ENCODE measurements at places on chromosomes 11 and 22.

DNA sequence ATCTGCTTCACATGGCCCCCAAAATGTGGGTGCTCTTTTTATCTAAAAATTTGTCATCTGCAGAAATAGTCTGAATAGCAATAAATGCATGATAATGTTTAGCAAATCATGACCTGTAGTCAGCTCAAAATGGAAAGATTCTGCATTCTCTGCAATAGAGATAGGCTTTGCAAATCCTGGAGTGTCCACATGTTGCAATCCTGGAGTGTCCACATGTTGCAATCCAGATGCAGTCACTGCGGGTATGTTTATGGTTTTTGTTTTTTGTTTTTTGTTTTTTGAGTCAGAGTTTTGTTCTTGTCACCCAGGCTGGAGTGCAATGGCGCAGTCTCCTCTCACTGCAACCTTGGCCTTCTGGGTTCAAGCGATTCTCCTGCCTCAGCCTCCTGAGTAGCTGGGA lies 20.2 kb upstream of the LRRC32 start:
- DNase-seq = no peak

DNA sequence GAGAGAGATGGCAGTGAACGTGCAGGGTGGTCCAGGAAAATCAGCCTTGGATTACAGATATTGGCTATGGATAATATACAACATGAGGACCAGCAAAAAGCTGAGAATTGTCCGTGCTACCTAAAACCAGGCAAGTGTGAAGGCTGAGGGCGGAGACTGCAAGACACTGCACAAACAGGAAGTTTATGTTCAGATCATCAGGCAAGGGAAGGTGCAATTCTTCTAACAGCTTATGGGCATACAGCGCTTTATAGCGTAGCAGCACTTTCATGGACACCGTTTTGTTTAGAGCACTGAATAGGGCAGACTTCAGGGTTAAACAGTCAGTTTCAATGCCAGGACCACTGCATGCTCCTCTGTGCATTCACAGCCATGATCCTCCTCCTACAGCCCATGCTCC lies 93.1 kb upstream of the TMEM45B start:
- DNase-seq = no peak

- no peak for DNase-seq
These were observed 1.2 kb downstream of the ACRV1 start for GRCh38 chr11:125679397-125679796.

DNA sequence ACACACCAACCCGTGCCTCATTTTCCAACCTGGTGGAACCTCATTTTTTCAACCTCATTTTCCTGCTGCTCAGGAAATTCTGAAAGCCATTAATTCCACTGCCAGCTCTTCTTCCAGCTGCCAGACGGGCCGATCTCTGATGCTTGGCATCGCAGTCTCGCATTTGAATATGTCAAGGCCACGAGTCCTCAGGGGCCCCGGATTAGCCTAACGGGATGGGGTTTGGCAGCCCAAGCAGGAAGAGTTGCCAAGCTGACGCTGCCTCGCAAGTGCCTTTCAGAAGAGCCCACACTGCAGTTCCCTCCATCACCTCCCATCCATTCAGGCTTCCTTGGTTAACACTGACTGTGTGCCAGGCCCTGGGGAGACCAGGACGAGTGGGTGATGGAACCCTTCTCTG lies 8.7 kb downstream of the RASD2 start:
- DNase-seq = no peak

DNA sequence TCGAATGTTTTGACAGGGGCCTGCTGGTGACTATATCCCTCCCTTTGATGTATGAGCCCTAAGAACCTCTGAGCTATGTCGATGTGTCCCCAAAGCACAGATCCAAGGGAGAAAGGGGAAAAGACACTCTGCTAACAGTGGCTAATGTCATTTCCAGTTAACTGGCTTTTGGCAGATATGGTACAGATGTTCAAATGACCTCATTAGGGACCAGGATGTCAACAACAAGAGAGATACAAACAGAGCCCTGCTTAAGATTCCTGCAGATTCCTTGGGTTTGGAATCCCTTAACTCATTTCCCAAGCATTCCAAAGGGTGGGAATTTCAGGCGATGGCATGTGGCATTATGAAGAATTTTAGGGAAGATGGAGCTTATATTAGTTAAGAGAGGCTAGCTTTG lies 517.3 kb downstream of the SOX6 start:
- DNase-seq = no peak

DNA sequence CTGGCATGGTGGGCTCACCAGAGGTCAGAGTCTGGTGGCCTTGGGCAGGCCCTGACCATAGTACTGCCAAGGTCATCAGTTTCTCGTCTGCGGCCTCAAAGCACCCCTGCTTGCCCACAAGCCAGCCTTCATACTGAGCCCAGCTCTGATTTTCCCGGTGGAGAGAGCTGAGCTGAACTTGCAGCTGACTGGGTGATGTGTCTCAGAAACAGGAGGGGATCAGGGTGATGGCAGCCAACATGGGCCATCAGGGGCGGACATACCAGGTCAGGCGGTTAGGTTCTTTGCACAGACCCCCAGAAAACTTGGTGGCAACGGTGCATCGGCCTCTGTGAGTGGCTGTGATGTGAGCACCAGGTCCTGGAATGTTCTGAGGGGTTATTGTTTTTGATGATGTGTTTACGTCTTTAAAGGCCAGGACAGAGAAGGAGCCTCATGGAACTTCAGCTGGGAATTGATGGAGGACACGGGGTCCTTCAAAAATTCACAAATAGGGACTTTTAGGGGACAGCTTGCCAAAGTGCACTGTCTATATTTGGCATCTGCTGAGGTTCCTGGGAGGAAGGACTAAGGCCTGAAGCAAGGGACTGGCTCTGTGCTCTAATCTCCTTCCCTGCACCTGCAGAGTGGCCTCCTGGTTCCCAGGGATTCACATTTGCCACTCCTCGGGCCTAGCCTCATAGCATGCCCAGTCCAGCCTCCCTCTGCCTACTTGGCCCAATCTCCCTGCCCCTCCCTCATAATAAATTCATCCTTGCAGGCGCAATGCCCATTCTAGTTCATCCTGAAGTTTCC lies 131.2 kb downstream of the OSBP2 start:
- no peak for DNase-seq

- DNase-seq = no peak
These were observed 38.2 kb downstream of the RNF141 start for GRCh38 chr11:10502770-10503169.

GRCh38 chr11:70597006-70597555 lies 198.8 kb downstream of the CTTN start:
- no peak for DNase-seq

GRCh38 chr22:30195245-30196140 lies 51.1 kb downstream of the LIF start:
- DNase-seq = no peak

DNA sequence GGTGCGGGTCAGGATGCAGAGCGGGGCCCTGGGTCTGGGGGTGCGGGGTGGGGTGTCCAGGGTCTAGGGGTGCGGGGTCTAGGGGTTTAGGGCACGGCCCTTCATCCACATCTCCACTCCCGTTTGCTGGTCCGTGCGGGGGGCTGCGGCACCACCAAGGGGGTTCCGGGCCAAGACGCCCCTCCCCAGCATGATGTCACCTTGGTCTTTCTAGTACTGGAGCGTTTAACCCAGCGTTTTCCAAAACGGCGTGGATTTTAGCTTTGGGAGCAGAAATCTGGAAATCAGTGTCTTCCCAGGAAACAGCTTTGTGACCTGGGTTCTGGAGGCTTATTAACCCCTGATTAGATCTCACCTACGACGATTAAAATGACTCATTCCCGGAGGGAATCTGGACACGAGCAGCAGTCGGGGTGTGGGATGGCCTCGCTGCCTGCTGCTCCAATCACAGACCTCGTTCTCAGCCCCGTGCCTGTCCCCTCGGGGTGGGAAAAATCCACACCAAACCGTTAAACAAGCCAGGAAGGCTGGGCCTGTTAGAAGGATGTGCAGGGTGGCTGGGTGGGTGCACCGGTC lies 759 bp downstream of the AP2A2 start:
- no peak for DNase-seq

GRCh38 chr22:20568502-20569058 lies 61.2 kb downstream of the MED15 start:
- DNase-seq = no peak

- DNase-seq = no peak
These were observed 40.3 kb upstream of the CADM1 start for GRCh38 chr11:115544422-115544948.

- DNase-seq = no peak
These were observed 22.9 kb downstream of the UQCR10 start for GRCh38 chr22:29790061-29790460.

DNA sequence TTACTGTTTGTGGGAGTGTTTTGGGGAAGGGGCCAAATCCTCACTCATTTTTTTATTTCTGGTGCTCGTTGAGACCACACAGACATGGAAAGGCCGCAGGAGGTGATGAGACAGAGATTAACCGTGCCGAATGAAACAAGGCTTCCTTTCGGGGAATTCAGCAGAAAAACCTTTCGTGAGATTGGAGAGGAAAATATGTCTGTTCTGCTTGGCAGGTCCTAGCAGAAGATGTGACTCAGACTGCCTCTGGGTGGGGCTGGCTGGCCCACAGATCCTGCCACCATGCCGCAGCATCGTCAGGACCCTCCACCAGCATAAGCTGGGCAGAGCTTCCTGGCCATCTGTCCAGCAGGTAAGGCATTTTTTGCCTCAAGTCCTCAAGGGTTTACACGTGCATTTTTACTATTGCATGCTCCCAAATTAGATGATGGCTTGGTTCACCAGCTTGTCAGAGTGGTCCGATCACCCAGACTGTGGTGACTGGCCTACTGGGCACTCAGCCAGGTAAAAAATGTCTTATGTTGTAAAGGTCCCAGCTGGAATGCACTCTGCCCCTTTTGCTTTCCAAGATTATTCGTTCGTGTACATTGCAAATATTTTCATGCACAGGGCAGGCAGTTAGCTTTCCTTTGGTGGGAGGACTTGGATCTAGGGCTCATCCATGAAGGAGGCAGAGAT lies 1.5 kb downstream of the DDB2 start:
- peak; percentile 27 for DNase-seq

- DNase-seq = no peak
These were observed 6.8 kb upstream of the ACY3 start for GRCh38 chr11:67657300-67657699.

DNA sequence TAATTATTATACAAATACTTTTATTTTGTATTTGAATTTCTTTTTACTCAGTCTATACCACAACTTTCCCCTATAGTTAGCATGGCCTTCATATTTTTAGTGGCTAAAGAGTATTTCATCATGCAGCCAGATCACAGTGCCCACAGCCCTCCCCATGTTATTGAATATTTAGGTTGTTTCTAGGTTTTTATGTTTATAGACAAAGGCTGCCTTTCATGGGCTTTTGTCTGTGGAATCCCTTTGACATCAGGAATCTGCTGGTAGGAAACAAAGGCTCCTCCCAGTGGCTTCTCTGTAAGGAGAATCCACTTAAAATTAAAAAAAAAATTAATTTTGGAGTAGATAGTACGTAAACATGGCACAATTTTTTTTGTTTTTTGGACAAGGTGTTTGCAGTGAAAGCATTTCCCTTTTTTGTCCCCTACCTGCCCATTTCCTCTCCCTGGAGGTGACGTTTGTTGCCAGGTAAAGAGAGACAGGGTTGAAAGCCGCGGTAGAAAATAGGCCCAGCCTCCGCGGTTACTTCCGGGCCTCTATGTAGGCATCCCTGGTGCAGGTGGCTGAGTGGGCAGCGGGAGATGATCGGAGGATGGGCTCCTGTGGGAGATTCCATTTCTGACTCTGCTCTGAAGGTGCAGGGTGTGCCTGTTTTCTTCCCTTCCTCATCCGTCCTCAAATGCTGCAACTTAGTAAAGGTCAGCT lies 82.2 kb upstream of the OR4B1 start:
- no peak for DNase-seq

DNA sequence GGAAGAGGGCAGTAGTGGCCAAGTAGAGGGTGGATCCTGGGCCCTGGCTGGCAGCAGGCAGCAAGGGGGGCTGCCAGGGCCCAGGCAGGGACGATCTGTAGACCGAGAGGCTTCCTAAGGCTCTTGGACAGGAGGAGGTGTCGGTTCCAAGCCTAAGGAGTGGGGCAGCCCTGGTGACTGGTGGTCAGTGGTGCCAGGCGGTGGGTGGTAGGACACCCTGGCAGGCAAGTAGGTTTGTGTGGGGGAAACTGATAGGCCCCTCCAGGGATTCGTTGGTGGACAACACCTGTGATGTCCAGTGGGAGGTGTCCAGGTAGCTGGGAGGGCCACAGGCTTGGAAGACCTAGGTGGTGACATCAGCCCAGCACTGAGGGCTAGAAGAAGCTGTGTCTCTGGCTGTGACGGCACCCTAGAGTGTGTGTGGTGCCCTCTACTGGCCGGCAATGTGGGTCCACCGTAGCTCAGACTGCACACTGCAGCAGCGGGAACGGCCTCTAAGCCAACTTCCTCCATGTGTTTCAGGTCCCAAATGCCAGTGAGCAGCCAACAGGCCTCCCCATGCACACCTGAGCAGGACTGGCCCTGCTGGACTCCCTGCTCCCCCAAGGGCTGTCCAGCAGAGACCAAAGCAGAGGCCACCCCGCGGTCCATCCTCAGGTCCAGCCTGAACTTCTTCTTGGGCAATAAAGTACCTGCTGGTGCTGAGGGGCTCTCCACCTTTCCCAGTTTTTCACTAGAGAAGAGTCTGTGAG lies 9.4 kb upstream of the SAMM50 start:
- DNase-seq = peak; percentile 37

DNA sequence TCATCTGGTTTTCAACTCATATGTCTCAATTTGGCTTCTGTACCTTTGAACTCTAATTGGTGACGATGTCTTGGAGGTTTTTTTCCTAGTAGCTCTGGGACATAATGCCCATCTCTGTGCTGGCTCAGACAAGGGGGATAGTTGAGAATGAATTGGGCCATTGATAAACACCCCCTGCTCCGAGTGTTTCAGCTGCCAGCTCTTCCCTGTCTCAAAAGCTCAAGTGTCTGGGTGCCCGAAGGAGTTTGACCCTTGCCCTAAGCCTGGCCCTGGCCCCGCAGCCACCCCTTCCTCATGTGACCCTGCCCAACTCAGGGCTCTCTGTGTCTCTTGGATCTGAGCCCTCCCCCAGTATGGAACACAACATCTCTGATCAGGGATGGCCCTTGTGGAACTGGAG lies 3.0 kb downstream of the INSC start:
- no peak for DNase-seq

DNA sequence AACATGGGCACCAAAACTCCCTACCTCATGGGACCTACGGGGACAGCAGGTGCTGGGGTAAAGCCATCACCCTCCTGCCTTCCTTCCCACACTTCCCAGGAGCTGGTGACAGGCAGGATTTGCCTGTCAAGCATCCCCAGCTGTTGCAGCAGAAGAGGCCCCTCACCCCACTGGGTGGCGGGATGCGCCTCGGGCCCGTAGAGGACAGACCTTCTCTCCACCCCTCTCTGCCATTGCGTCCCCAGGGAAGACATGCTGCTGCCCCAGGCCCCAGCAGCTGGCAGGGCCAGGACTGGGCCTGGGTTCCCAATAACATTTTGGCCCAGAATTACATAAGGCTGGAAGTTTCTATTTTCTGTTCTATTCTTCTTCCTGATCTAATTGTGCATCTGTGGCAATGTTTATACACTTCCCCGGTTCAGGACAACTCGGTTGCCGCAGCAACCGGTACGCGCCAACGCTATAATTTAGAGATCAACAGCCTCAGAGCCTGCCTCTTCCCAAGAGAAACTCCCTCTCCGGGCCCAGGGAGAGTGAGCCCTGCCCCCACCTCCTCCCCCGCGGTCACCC lies 25.4 kb downstream of the KCNJ4 start:
- DNase-seq = no peak

All from stimulated activated CD8-positive, alpha-beta memory T cell treated with anti-CD3 and anti-CD28 coated beads, Interleukin-15, amount 100 ng/mL, for 1 hour (primary cell).